ENCODE measurements at places on chromosomes 12 and 14.

- H3K27me3 ChIP-seq: peaks cover 25% of the 10 kb centered on the region
- no peak for DNase-seq
- H3K4me1 ChIP-seq: no peaks in the 10 kb centered on the region
These were observed 37.7 kb downstream of the PPFIBP1 start for GRCh38 chr12:27561535-27562350.

- DNase-seq: no peak
- peaks cover 15% of the 10 kb centered on the region for H3K27me3 ChIP-seq
- H3K4me1 ChIP-seq: no peaks in the 10 kb centered on the region
These were observed 103.9 kb upstream of the RFLNA start for GRCh38 chr12:124191024-124191359.

- no peak overlapping the region for H3K27ac ChIP-seq
- H3K36me3 ChIP-seq: no peaks in the 10 kb centered on the region
- H3K27me3 ChIP-seq: no peaks in the 10 kb centered on the region
- H3K4me3 ChIP-seq: no peak overlapping the region
These were observed 258.6 kb downstream of the MSRB3 start for GRCh38 chr12:65536876-65537681.

- H3K4me1 ChIP-seq: peaks cover 9% of the 10 kb centered on the region
- H3K27me3 ChIP-seq: no peaks in the 10 kb centered on the region
- H3K4me3 ChIP-seq: no peak overlapping the region
- no peaks in the 10 kb centered on the region for H3K36me3 ChIP-seq
- no peak for DNase-seq
These were observed 47.6 kb upstream of the HIF1A start for GRCh38 chr14:61647704-61648103.

DNA sequence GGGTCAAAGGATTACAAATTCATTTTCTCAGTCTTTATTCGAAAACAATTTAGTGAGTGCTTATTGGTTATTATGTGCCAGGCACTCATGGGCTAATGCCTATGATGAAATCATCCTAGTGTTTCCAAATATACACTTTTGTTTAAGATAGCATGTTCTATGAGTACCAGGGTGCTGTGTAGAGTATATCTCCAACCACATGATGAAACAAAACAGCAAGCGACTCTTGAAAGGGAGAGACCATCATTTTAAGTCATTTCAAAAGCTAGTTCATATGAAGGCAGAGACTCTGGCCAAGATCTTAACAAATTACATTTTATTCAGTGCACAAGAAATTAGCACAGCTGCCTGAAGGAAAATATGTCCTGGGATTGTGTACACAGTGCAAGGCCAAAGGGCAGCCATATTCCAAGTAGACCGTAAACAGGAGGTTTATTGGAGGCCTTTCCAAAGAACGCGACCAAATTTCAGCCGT is 204.2 kb downstream of the EFCAB11 start:
- no peak for DNase-seq
- H3K36me3 ChIP-seq: no peaks in the 10 kb centered on the region
- peaks cover 15% of the 10 kb centered on the region for H3K4me1 ChIP-seq
- no peaks in the 10 kb centered on the region for H3K27me3 ChIP-seq

- peaks cover 14% of the 10 kb centered on the region for H3K4me1 ChIP-seq
- no peak overlapping the region for H3K27ac ChIP-seq
- no peak for DNase-seq
- H3K4me3 ChIP-seq: no peak overlapping the region
These were observed 904 bp downstream of the CACNA1C start for GRCh38 chr12:2053691-2054090.

DNA sequence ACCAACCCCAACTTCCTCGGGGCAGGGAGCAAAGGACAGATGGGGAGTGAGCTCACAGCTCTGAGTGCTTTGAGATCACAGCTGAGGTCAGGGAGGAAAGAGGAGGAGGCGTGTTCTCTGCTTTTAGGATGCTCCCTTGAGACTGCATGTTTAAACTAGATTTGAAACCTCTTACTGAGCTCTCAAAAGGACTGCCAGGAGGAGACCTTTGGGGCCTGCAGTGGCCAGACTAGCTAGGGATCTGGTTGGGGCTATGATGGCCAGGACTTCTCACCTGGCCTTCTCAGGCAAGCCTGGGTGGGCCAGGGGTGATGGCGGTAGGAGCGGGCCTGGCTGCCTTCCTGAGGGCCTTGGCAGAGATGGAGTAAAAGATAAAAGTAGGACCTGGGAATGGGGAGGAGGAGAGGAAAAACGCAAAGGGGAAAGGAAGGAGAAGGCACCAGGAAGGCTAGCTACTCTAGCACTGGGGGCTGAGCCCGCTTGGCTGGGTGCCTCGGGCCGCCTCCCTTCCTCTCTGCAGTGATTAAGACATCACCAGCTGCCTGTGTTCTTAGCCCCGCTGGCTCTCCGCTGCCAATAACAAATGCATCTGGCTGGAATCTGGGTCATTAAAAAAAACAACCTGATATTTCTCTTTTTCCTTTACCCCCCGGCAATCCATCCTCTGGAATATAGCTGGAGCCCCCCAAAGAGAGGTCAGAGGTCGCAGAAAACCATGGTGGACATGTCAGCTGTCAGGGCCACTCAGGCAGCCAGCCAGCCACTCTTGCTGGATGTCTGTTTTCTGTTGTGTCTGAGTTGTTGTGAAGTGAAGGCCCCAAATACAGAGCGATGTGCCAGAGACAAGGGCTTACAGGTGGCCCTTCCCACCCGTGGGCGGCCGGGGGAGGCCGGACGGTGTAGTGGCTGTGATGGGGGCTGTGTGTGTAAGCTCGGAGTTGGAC is 141.3 kb downstream of the TSPAN9 start:
- no peak overlapping the region for H3K4me3 ChIP-seq
- no peak for DNase-seq
- H3K27ac ChIP-seq: no peak overlapping the region
- no peaks in the 10 kb centered on the region for H3K4me1 ChIP-seq
- H3K36me3 ChIP-seq: peaks cover 2% of the 10 kb centered on the region
- H3K27me3 ChIP-seq: peaks cover 23% of the 10 kb centered on the region

- no peaks in the 10 kb centered on the region for H3K36me3 ChIP-seq
- no peak for DNase-seq
- H3K4me1 ChIP-seq: no peaks in the 10 kb centered on the region
- H3K27ac ChIP-seq: no peak overlapping the region
These were observed 956.6 kb downstream of the LRFN5 start for GRCh38 chr14:42563313-42563712.

DNA sequence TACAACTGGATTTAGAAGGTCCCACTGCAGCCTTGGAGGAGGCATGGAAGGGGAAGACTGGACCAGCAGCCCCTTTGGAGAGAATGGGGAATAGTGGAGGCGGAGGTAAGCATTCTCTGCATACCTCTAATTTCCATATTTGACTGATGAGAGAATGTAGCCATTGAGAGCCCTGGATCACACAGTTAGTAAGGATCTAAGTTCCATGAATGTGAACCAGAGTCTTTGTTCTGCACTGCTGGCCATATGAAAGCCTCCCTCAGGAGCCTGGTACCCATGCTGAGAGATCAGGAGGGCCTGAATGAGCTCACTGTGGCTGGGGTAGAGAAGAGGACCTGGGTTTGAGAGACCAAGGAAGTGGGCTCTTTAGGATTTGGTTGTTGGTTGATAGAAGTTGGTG is 192.1 kb downstream of the TMEM132C start:
- DNase-seq: no peak
- no peaks in the 10 kb centered on the region for H3K36me3 ChIP-seq
- no peak overlapping the region for H3K4me3 ChIP-seq
- H3K27me3 ChIP-seq: peaks cover 14% of the 10 kb centered on the region
- H3K4me1 ChIP-seq: no peaks in the 10 kb centered on the region

GRCh38 chr14:64971943-64972791 is at the start of gene RAB15:
Gene RAB15, minus strand, starts transcription at chr14:64972336. Its CDS starts 260 bp downstream, at chr14:64972076.
- peaks cover 6% of the 10 kb centered on the region for H3K36me3 ChIP-seq
- peak within 1 kb of the TSS; percentile 85 for H3K4me3 ChIP-seq
- peak within 1 kb of the TSS; percentile 71 for H3K27ac ChIP-seq
- no peak for DNase-seq

GRCh38 chr12:117158911-117159553 is 31.2 kb downstream of the FBXO21 start:
- H3K4me1 ChIP-seq: peaks cover 12% of the 10 kb centered on the region
- H3K27ac ChIP-seq: no peak overlapping the region
- peaks cover 77% of the 10 kb centered on the region for H3K36me3 ChIP-seq
- H3K27me3 ChIP-seq: no peaks in the 10 kb centered on the region

- no peaks in the 10 kb centered on the region for H3K4me1 ChIP-seq
- DNase-seq: no peak
- H3K36me3 ChIP-seq: no peaks in the 10 kb centered on the region
These were observed 31.0 kb downstream of the SIX1 start for GRCh38 chr14:60618241-60618640.

- no peaks in the 10 kb centered on the region for H3K27me3 ChIP-seq
- H3K4me3 ChIP-seq: no peak overlapping the region
- H3K36me3 ChIP-seq: peaks cover 9% of the 10 kb centered on the region
- H3K27ac ChIP-seq: no peak overlapping the region
These were observed 4.4 kb upstream of the DCP1B start for GRCh38 chr12:2008677-2009076.

GRCh38 chr12:46958599-46959290 is 120.7 kb upstream of the PCED1B start:
- H3K27ac ChIP-seq: no peak overlapping the region
- peaks cover 62% of the 10 kb centered on the region for H3K27me3 ChIP-seq
- no peak overlapping the region for H3K4me3 ChIP-seq
- DNase-seq: no peak
- H3K4me1 ChIP-seq: no peaks in the 10 kb centered on the region
- no peaks in the 10 kb centered on the region for H3K36me3 ChIP-seq

DNA sequence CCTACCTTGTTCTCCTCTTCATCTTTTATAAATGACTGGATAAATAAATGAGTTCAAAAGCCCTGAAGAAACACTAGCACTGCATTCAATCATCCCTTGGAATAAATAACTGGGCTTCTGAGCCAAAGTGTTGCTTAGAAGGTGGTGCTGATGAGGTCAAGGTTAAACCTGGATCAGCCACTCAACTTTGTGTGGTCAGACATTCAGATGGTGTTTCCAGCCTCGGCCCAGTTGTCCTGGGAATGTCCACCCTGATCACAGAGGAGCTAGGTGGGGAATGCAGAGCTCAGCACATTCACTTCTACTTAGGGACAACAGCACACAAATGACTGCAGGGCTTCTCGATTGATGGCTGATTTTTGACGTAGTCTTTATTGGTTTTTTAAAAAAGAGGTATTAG is 88.7 kb downstream of the SLC8A3 start:
- H3K27me3 ChIP-seq: peaks cover 67% of the 10 kb centered on the region
- no peak overlapping the region for H3K4me3 ChIP-seq
- H3K4me1 ChIP-seq: no peaks in the 10 kb centered on the region
- no peak for DNase-seq

- H3K4me3 ChIP-seq: no peak overlapping the region
- H3K36me3 ChIP-seq: no peaks in the 10 kb centered on the region
- no peaks in the 10 kb centered on the region for H3K4me1 ChIP-seq
These were observed 209.7 kb downstream of the CACNA1C start for GRCh38 chr12:2262449-2262848.

DNA sequence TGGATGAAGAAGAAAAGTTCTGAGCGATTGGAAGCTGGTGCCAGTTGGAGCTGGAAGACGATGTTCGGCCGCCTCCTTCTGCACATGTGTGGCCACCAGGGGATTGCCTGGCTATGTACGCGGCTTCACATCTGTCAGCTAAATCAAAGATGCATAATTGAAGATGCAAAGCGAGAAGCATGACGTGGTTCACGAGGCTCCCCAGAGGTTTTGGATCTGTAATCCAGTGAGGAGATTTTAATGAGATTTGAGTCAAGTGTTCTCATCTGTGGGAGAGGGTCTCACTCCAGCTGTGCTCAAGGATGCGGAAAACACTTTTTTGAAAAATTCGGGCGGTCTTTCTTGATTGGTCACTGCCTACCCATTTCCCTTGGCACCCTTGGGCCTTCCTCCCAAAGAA is 94.6 kb downstream of the PAX9 start:
- H3K27ac ChIP-seq: no peak overlapping the region
- no peaks in the 10 kb centered on the region for H3K27me3 ChIP-seq
- no peak overlapping the region for H3K4me3 ChIP-seq
- no peaks in the 10 kb centered on the region for H3K36me3 ChIP-seq
- no peaks in the 10 kb centered on the region for H3K4me1 ChIP-seq

DNA sequence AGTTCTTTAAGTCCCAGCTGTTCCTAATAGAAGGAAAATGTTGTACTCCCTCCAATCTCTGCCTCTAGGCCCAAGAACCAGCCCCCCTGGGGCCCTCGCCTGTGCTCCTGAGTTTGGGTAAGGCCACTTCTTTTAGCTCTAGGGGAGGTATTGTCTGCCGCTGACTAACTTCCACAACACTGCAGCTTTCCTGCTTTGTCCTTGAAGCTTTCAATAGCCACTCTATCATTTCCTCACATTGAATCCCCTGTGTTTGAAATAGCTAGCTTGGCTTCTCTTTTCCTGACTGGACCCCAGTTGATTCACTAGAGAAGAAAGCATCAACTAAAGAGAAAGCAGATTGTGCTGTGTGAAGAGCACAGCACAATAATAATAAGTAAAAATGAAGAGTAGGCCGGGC is 28.8 kb downstream of the KRT80 start:
- no peak overlapping the region for H3K4me3 ChIP-seq
- DNase-seq: no peak
- H3K36me3 ChIP-seq: no peaks in the 10 kb centered on the region
- no peak overlapping the region for H3K27ac ChIP-seq
- H3K4me1 ChIP-seq: peaks cover 12% of the 10 kb centered on the region
- H3K27me3 ChIP-seq: no peaks in the 10 kb centered on the region

DNA sequence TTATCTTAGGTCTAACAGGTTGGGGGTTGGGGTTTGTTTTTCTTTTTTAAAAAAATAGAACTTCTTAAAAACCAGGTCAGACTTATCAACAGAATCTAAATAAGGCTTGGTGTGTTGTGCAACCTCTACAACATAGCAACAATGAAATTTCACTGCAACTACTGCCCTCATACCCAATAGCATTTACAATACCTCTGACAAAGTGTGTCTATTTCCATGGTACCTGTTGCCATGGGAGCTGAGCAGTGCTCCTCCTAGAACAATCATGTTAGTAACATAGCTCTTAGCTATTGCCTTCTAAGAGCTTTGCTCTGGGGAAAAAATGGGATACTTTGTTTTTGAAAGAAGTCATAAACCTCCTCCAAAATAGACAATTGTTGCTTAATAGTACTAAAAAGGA is 103.3 kb upstream of the CCDC175 start:
- no peak overlapping the region for H3K27ac ChIP-seq
- H3K36me3 ChIP-seq: no peaks in the 10 kb centered on the region
- H3K4me3 ChIP-seq: no peak overlapping the region
- no peak for DNase-seq
- H3K27me3 ChIP-seq: peaks cover 18% of the 10 kb centered on the region

Measured in central memory CD8-positive, alpha-beta T cell (primary cell).